ENCODE measurements at places on chromosomes 4 and X. TPM values are rescaled to one million over a fixed set of nuclear protein-coding genes. Genes with fewer than 3 reads are reported as not detected.

The FAM50A gene
- total RNA-seq, result 36.3 TPM

The GPC3 gene
- total RNA-seq, result 1,039 TPM

The CFAP99 gene
- total RNA-seq, result not detected

The RASL11B gene
- 6.8 TPM for total RNA-seq

The RAB33A gene
- total RNA-seq, result 5.1 TPM

The FAM9B gene
- not detected for total RNA-seq

The F11 gene
- total RNA-seq, result not detected

The MXRA5 gene
- total RNA-seq, result 0.50 TPM

DNA sequence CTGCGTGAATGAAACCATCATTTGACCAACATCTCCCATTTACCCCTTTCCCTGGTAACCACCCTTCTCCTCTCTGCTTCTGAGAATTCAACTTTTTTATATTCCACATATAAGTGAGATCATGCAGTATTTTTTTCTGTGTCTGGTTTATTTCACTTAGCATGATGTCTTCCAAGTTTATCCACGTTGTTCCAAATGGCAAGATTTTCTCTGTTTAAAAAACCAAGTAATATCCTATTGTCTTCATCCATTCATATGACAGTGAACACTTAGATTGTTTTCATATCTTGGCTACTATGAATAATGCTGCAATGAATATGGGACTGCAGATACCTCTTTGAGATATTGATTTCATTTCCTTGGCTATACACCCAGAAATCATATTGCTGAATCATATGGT is 362.4 kb upstream of the SLC7A11 start:
- DNase-seq, result no peak

- peak; percentile 71 for DNase-seq
These were observed 478 bp upstream of the PLXNA3 start for GRCh38 chrX:154457491-154458115.

DNA sequence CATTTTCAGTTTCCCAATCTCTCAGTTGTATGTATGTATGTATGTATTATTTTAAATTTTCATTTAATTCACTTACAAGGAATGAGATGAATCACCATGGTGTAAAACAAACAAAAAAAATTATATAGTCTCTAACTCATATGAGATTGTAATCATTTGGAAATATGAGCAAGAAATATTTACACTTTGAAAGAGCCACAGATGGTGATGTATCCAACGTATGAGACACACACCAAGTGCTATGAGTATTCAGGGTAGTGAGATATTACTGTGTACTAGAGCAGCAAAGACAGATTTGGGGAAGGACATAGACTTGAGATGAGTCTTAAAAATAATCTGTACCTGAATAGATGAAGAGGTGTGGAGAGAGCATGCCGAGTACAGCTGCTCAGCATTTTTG is 1154.4 kb downstream of the RAPGEF2 start:
- DNase-seq, result no peak

GRCh38 chrX:129845616-129846190 is 2.0 kb upstream of the ZDHHC9 start:
- DNase-seq, result no peak

DNA sequence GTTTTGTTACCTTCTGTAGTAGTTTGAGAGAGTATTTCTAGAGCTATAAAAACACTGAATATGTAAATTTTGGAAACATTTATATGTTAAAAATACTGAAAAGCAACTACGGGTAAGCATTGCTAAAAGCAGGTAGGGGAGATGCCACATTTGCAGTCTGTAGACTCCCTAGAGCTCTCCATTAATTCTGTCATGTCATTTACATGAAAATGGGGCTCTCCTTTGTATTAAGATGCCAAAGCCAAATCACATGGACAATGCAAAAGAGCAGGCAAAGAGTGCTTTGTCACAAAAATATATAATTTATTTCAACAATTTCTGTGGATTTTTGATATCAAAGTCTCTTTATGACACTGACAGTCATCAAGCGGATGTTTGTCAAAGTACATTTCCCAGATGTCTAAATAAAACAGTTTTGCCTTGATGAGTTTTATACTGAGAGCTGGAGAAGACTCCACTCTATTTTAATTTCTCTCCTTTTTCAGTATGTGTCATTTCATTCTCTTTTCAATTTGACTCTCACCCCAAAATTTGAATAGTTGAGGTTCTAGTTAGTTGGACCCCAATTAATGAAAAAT is 51.8 kb downstream of the LDB2 start:
- DNase-seq, result peak; percentile 24

DNA sequence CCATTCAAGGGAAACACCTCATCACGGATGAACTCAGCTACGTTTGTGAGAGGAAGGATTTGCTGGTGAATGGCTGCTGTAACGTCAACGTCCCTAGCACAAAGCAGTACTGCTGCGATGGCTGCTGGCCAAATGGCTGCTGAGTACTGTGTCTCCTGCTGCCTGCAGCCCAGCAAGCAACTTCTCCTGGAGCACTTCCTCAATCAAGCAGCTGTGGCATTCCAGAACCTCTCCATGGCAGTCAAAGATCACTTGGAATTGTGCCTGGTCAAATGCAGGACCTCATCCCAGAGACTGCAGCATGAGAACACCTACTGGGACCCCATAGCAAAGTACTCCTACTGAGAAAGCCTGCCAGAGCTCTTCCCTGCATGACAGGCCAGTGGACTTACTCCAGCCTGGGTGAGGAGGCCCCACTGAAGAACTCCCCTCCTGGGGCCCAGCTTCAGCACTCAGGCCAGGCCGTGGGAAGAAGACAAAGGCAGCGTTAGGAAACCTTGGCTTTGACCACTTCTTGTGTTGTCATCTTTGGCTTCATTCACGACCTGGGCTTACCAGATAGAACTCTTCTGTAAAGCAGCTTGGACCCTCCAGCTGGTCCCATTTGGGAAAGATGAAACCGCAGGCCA is 244.3 kb downstream of the RBMX2 start:
- no peak for DNase-seq

- no peak for DNase-seq
These were observed 39.3 kb upstream of the SLC25A43 start for GRCh38 chrX:119359618-119360382.

- DNase-seq, result no peak
These were observed 60.5 kb downstream of the TMA16 start for GRCh38 chr4:163554870-163555465.

GRCh38 chr4:71338846-71339593 is at the start of gene SLC4A4:
Gene SLC4A4, plus strand, starts transcription at chr4:71339020.
- DNase-seq, result no peak

- peak; percentile 38 for DNase-seq
These were observed 121.9 kb downstream of the BEND2 start for GRCh38 chrX:18098763-18099162.

GRCh38 chr4:22246847-22247246 is 269.0 kb downstream of the ADGRA3 start:
- DNase-seq, result no peak

- DNase-seq, result no peak
These were observed 19.5 kb upstream of the PGRMC2 start for GRCh38 chr4:128307123-128307571.

DNA sequence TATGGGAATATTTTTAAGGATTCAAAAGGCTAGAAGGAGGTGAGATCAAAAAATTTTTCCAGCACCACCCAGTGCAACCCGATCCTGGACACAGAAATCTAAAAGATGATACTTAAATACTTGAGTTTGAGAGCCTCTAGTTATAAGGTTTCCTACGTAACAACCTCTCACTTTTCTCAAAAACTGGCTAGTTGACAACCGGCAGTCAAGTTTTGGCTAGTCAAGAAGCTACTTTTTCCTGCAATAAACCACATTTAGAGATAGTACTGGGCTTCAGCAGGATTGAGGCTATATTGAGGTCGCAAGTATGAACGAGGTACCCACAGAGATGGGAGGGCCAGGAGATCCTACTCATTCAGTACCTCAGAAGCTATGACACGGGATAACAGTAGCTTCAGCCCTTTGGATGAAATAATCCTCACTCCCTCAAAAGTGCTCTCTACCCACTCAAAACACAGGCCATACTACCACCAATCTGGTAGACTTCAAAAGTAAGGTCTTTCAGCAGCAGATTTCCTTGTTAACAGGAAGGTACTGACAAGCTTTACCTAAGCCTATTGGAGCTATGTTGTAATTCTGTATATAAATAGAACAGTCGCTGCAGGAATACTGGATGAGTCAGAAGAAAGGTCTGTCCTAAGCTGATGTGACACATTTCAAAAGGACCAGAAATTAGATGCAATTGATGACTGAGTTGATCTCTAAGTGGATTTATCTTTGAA is 1.5 kb upstream of the TSPAN5 start:
- DNase-seq, result no peak

DNA sequence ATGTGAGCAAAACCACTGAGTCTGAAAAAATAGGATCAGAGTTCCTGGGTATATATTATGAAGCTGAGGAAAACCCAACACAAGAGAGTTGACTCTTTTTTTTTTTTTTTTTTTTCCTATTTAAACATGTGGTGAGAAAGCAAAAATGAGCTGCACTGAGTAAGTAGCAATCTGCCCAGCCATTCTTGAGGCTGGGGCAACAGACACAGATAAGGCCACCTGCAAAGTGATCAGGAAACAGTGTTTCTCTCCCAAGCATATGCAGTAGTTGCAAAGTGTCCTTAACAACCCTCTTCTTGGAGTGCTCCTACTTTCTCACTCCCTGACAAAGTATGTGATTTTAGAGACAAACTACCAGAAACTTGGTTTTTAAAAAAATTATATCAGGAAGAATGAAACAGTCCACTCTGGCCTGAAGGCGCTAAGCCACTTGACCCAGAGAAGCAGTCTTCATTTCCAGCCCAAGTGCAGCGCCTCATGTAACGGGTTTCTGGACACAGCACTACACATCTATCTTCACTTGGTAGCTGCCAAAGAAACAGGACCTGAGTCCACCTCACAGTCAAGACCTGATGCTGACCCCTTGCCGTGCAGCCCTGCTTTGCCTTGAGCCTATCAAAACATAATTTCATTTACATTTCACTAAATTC is 124.6 kb upstream of the MAP3K15 start:
- DNase-seq, result no peak
